Esophagus squamous epithelium (tissue), 5 donors: ENCODE measurements at places on chromosomes 11 and 22.

DNA sequence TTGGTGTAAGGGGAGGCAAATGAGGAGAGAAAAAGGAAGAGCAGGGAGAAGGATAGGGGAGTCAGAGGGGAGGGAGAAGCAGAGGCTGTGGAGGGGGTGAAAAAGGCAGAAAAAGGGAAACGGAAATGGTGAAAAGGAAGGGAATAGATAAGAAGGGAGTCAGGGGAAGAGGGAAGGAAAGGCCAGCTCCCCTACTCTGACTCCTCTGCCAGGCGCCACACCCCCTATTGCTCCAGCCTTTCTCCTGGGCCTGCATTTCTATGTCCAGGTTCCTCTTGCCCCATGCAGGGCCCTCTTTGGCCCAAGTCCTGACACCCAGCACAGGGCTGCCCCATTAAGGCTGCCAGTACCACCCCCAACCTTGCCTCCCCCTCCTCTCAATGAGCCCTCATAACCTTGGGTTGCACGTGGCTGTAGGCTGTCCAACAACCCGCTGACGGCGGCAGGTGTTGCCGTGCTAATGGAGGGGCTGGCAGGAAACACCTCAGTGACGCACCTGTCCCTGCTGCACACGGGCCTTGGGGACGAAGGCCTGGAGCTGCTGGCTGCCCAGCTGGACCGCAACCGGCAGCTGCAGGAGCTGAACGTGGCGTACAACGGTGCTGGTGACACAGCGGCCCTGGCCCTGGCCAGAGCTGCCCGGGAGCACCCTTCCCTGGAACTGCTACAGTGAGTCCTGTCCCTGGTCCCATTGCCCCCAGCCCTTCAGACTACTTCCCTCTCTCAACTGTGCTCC is 3.4 kb upstream of the NHERF4 start:
- DNase-seq, result no peak

GRCh38 chr11:2467695-2468055 is 22.9 kb downstream of the KCNQ1 start:
- no peak for DNase-seq

DNA sequence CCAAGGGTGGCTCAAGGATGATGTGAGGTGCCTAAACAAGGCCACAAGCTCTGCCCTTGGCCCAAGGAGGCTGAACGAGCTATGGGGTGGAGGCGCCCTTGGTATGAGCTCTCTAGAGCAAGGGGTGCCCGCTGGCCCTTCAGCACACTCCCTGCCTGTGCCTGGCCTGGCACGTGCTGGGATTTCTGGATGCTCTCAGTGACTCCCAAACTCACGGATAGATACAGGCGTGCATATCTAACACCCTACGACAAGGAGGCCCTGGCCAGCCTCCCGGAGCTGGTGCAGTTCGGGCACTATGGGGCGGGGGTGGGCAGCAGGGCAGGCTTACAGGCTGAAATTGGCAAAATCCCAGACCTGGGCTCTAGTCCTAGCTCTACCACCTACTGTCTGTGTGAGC is 30.6 kb downstream of the SCUBE1 start:
- DNase-seq, result no peak

GRCh38 chr11:3614742-3615171 is 27.0 kb downstream of the ART5 start:
- no peak for DNase-seq

DNA sequence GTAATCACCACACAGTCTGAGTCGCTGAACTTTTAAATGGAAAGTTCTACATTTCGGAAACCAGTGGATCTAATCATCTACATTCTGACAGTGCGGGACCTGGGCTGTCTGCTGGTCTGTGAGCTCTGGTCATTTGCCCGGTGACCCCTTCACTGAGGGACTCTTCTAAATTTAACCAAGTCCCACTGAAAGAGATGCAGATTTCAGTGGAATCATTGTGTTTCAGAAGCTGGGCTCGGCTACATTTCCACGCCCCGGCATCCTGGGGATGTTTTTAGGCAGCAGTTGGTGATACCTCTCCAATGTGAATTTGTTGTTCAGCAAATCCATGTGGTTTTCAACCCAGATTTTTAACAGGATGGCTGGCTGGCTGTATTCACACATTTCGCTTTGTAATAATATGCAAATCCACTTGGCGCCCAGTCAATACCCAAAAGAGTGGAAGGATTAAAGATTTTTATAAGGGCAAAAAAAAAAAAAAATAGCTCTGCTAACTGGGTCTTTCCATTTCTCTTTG is 145.5 kb upstream of the RASSF10 start:
- DNase-seq, result no peak

GRCh38 chr11:65425105-65425970 is 2.7 kb downstream of the NEAT1 start:
- DNase-seq, result no peak

DNA sequence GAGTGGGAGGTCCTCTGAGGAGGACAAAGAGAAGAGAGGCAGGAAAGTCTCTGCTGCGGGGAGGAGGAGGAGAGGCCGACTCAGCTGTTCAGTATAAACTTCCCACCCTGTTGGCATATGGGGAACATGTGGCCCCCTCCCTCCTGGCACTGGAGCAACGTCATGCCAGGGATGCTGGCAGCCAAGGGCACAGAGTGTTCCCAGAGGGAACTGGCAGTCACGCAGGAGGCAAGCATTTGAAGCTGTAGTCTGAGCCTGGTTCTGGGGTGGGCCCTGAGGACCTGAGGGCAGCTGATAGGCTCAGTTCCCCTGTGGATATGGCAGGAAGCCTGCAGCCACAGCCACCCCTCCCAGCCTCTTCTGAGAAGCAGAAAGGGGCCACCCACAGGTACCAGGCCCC is 67.1 kb upstream of the TSPAN18 start:
- DNase-seq, result no peak

GRCh38 chr11:59204746-59205145 is 8.0 kb downstream of the MPEG1 start:
- no peak for DNase-seq

- no peak for DNase-seq
Observed at GRCh38 chr22:43642319-43643206, 169.5 kb downstream of the EFCAB6 start.

GRCh38 chr11:32052215-32052614 is 38.7 kb upstream of the RCN1 start:
- DNase-seq, result no peak

DNA sequence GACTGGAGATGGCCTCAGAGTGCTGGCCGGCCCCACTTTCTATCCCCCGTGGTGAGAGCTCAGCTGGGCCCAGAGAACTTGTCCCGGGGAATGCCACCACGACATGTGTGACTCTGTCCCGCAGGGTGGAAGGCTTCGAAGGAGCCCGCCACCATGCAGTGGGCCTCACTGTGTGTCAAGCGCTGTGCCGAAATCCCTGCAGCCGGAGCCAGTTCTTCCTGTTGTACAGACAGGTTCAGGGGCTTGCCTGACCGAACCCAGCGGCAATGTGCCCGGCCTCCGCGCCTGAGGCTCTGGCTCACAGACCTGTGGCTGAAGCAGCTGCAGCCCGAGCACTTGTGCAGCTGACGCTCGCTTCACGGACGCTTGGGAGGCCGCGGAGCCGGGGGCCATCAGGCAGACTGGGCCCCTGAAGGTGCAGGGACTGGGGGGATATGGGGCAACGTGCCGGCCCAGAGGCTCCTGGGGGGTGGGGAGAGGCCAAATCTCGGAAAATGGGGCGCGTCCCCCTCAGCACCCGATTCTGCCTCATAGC is 650 bp downstream of the PPM1F start:
- no peak for DNase-seq

DNA sequence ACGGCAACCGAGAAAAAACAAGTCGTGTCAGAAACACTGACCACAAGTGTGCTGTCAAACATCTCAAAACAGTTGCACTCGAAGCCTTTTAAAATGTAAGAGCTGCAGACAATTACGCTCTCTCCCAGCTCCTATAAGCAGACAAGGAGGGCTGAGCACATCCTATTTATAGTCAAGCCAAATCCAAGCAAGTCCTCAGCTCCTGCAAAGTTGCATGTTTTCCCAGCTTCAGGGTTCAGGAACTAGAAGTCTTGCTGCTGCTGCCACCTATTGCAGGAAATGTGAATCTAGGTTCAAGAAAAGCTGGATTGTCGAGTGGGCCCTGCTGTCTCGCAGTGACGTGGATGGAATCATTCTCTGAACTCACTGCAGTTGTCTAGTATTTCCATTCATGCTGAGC is 15.5 kb downstream of the EFCAB6 start:
- no peak for DNase-seq

DNA sequence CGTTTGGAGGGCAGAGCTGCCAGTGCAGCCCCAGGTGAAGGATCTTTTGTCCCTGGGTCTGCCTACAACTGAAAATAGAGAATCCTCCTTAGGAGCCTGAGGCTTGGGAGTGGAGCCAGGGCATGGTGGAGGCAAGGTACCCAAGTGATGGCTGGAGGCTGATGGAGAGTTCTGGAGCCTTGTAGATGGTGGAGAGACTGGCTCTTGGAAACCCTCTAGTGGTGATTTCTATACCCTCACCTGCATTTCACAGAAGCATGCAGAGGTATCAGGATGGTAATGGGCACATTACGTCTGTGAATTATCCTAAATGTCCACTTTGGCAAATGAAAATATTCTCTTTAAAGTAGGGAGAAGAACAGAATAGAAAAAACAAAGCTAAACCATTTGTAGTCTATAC is 44.4 kb downstream of the INSC start:
- DNase-seq, result no peak

- DNase-seq, result no peak
Observed at GRCh38 chr11:110128161-110128560, 35.0 kb downstream of the ZC3H12C start.

DNA sequence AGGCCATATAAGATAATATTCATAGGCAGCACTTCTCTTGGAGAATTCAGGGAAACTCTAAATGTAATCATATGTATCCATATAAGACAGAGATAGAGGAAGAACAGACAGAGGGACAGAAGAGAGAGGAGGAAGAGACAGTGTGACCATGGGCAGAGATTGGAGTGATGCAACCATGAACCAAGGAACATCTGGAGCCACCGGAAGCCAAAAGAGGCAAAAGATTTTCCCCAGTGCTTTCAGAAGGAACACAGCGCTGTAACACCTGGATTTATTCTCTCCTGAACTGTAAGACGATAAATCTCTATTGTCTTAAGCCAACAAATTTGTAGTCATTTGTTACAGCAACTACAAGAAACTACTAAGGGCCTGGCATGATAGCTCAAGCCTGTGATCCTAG is 57.7 kb downstream of the GAB2 start:
- no peak for DNase-seq

- no peak for DNase-seq
Observed at GRCh38 chr22:24416095-24416494, 11.3 kb upstream of the ADORA2A start.

GRCh38 chr11:62401811-62402210 is 17.0 kb upstream of the SCGB1A1 start:
- DNase-seq, result no peak

DNA sequence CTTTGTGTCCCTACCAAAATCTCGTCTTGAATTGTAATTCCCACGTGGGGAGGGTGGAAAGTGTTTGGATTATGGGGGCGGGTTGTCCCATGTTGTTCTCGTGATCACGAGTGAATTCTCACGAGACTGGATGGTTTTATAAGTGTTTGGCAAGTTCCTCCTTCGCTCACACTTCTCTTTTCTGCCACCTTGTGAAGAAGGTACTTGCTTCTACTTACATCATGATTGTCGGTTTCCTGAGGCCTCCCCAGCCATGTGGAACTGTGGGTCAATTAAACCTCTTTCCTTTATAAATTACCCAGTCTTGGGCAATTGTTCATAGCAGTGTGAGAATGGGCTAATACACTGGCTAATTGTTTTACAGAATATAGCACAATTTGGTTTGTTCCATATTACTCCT is 326.3 kb downstream of the GRM5 start:
- DNase-seq, result no peak
